ENCODE measurements at places on chromosomes 2 and 18.
A peak's percentile ranks its signal among the peaks of the same experiment; 100 is the strongest.

DNA sequence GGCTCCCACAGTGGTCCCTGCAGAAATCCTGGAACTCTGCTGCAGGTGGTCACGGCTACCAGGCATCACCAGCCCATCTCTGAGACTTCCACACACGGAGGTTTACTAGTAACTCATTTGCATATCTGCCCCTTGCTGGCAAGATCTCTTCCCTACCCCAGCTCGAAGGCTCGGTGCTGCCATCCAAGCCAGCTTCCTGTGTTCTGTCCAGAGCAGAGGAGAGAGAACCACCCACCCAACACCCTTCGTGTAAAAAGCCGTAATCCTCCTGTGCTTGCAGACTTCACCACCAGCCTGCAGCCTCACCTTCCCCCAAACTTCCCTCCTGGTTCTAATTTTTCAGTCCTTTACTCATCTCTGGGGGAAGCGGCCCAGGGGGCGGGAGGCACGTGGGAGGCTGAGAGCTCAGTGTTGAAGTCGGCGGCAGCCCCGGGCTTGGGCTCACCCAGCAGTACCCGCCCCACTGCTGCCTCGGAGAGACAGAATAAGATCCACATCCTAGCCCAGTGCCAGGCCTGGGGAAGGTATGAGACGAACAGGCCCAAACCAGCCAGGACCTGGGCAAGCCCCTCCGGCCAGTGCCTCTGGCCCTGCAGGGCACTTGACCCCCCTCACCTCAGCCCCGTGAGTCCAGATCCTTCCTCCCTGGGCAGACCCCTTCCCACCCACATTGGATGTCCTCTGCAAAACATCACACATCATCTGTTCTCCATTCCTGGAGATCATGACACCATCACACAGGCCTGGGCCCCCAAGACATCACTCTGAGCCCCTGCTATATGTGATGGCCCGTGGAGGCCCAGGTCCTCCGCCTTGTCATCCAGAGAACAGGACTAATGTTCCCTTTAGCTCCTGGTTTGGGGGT is 145.8 kb upstream of the ID2 start:
- no peak for DNase-seq

GRCh38 chr2:110881908-110882307 is 149.5 kb downstream of the ACOXL start:
- DNase-seq, result no peak

- peak; percentile 50 for DNase-seq
These were observed 36.6 kb upstream of the IKZF2 start for GRCh38 chr2:213187833-213188532.

DNA sequence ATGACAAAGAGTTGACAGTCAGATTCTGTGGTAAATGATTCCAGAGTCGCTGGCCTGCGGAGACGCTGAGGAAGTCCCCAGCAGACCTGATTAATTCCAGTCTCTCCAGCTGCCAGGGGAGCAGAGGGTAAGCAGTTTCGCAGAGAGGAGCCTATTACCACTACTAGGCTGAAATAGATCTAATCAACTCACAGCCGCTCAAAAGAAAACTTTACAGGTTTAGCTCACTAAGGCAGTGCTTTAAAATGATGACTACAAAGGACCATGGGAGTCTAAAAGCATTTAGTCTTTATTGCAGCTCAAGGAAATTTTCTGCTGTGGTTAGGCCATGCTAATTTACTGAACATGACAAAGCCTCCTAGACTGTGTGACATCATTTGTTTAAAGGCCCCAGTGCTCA is 445.6 kb upstream of the POU3F3 start:
- no peak for DNase-seq

GRCh38 chr2:173657996-173658717 is 303.5 kb downstream of the CDCA7 start:
- peak; percentile 92 for DNase-seq

Data from fibroblast of the aortic adventitia (primary cell).